ENCODE measurements at places on chromosomes 13 and 19.
A peak's percentile ranks its signal among the peaks of the same experiment; 100 is the strongest.

- no peak for DNase-seq
Measured at GRCh38 chr13:44300895-44301638, 72.6 kb upstream of the SERP2 start.

DNA sequence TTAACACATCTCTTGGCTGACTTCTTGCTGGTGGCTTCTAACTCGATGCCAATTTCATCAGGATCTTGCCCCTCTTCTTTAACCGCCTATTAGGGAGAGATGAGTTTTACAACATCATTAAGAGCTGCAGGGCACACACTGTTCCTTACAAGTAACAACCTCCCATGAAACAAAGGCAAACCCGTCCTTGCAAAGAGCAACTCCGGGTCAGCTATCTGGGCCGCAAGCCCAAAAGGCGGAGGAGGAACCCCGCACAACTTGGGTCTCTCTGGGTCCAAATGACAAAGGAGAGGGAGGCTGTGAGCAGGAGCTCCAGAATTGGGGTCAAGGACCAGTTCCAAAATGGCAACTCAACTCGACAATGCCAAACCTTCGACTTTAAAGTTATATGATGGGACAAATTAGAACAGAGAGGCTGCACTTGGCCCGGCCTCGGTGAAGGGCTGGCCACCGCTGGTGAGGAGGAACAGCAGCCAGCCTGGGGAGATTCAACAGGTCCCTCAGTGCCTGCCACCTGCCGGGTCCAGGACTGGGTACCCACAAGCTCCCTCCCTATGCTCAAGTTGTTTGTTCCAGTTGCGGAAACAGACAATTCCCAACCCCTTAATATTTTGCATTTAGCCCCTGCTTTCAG, 1.1 kb downstream of the SAFB2 start:
- DNase-seq = no peak

- DNase-seq = peak; percentile 28
Measured at GRCh38 chr19:6773323-6773931, 919 bp downstream of the VAV1 start.

- peak; percentile 76 for DNase-seq
Measured at GRCh38 chr19:10695401-10696398, 5.5 kb upstream of the QTRT1 start.

DNA sequence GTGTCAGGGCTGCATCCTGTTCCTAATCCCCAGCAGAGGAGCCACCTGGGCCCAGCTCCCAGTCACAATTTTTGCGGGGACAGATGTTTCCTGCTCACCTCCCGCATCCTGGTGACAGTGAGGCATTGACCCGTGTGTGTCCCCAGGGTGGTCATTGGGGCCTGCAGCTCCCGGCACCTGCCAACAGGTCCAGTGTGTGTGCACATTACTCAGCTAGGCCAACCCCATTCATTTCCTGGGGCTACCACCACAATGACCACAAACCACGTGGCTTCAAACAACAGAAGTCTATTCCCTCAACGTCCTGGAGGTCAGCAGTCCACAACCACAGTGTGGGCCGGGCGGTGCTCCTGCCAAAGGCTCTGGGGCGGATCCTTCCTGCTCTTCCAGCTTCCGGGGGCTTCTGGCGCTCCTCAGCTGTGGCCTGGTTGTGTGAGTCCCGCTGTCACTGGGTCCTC, 11.9 kb upstream of the F2RL3 start:
- no peak for DNase-seq

- DNase-seq = peak; percentile 70
Measured at GRCh38 chr19:19034204-19034624, 811 bp downstream of the ARMC6 start.

- no peak for DNase-seq
Measured at GRCh38 chr13:107809125-107809524, 406.2 kb downstream of the LIG4 start.

GRCh38 chr13:52744842-52745375, 5.3 kb upstream of the CNMD start:
- no peak for DNase-seq

- no peak for DNase-seq
Measured at GRCh38 chr13:54183166-54183565, 1154.6 kb downstream of the OLFM4 start.

- peak; percentile 42 for DNase-seq
Measured at GRCh38 chr19:10565028-10565566, 713 bp downstream of the KRI1 start.

DNA sequence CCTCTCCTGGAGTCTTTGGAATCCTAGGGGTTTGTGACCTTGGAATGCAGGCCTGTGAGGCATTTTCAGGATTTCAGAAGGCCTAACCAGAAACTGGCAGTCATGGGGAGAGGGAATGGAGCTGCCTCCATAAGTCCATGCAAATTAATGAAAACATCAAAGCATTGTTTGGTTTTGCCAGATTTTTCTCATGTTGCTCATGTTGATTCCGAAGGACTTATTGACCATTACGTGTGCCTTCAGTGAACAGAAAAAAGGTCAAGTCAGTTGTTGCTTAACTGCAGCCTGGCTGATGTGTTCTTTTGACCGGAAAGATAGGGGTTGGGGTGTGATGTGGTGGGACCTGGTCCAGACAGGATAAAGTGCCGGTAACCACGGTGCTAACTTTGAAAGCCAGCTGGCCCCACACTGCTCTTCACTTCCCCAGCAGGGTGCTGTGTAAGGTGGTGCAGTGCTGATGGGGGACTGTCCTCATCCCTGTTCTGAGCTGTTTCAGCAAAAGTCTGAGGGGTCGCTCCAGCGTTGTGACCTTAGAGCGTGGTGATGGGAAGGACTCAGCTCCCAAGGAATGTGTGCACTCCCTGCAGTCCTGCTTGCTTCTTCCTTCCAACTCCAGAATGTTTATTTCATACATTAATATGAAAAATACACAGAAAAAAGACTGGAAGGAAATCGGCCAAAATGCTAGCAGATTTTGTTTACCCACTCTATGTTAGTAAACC, 3.5 kb downstream of the RNF113B start:
- DNase-seq = no peak

GRCh38 chr13:19673473-19674430, 40.3 kb downstream of the MPHOSPH8 start:
- no peak for DNase-seq

Measured in stimulated activated CD4-positive, alpha-beta T cell treated with anti-CD3 and anti-CD28 coated beads, Interleukin-1b, Interleukin-23, amount 100 ng/mL, for 24 hours (primary cell).